AG08396 (cell line): ENCODE measurements at places on chromosomes 3 and 15.
A peak's percentile ranks its signal among the peaks of the same experiment; 100 is the strongest.

- no peak for DNase-seq
Measured at GRCh38 chr15:63699101-63699785, 102.1 kb downstream of the FBXL22 start.

- no peak for DNase-seq
Measured at GRCh38 chr15:80873366-80873952, 94.3 kb downstream of the CEMIP start.

DNA sequence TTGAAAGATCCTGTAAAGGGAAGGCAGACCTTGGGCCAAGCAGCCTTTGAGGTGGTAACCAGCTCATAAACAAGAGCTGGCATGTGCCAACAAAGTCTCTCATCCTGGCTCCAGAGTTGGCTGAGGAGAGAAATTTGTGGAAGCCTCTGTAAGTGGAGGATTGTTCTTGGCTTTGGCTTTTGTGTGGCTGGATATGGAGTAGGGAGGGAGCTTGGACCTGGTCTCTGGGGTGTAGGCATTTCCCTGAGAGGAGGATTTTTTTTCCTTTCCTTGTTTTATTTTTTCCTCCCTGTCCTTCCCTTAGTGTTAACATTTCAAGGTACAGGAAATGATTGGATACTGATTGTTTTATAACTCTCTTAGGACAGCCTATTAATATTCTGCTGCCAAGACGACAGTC is 60.8 kb downstream of the ZNF609 start:
- no peak for DNase-seq

GRCh38 chr3:49454458-49454857 is 15.6 kb upstream of the DAG1 start:
- DNase-seq = no peak

DNA sequence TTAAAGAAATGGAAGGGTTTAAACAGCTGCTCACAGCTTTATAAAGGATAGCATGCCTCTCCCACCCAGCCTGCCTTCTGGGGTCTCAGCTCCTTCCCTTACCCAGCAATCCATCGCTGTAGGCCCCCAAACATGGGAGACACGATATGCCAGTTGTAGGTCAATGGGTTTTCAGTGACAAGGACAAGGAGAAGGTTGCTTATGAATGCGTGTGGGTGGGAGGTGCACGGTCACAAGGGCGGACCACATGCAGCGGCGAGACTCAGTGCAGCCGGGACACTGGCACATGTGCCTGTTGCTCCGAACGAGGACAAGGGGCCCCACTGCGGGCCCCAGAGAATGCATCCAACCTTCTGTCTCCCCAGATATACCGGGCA is 67.0 kb downstream of the MGLL start:
- DNase-seq = no peak

DNA sequence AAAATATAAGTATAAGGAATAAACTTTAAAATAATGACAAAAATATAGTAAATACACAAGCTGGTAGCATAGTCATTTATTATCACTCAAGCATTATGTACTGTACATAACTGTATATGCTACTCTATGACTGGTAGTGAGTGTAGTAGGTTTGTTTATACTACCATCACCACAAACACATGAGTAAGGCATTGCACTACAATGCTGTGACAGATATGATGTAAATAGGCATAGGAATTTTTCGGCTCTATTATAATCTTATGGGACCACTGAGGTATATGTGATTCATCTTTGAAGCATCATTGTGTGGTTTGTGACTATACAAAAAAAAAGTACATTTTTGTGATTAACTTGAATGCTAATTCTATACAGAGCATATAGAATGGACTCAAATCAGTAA is 35.3 kb upstream of the FBN1 start:
- no peak for DNase-seq

- DNase-seq = no peak
Measured at GRCh38 chr3:9598783-9599387, 45.3 kb upstream of the LHFPL4 start.

DNA sequence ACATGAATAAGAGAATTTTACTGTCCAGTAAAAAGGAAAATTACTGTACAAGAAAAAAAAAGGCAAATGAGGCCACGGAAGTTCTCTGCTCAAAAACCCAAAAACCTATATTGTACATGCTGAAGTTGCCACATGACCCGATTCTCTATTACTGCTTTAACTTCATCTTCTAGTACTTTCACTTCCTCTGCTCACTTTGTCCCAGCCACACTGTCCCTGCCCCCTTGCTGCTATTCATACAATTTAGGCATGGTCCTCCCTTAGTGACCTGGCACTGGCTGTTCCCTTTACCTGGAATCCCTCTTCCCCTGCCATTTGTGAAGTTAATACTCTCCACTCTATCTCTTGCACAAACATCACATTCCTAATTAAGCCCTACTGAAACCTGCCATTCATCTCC is 457.4 kb downstream of the MAGI1 start:
- no peak for DNase-seq

GRCh38 chr3:16508243-16508578 is 5.3 kb downstream of the RFTN1 start:
- DNase-seq = no peak

GRCh38 chr15:50824514-50824913 is 59.0 kb upstream of the SPPL2A start:
- DNase-seq = no peak

GRCh38 chr3:160401291-160402095 is 2.0 kb downstream of the SMC4 start:
- peak; percentile 18 for DNase-seq

GRCh38 chr3:42505849-42506410 is 3.5 kb downstream of the VIPR1 start:
- DNase-seq = no peak

GRCh38 chr3:31462050-31462569 is 70.6 kb upstream of the STT3B start:
- no peak for DNase-seq
